T-cell (primary cell): ENCODE measurements at places on chromosomes 2 and 18. TPM values are rescaled to one million over a fixed set of nuclear protein-coding genes. Genes with fewer than 3 reads are reported as not detected.

GRCh38 chr2:178873912-178874311 is 66.7 kb upstream of the TTN start:
- no peaks in the 10 kb centered on the region for H3K4me1 ChIP-seq
- no peak overlapping the region for H3K27ac ChIP-seq
- H3K36me3 ChIP-seq: peaks cover 2% of the 10 kb centered on the region

DNA sequence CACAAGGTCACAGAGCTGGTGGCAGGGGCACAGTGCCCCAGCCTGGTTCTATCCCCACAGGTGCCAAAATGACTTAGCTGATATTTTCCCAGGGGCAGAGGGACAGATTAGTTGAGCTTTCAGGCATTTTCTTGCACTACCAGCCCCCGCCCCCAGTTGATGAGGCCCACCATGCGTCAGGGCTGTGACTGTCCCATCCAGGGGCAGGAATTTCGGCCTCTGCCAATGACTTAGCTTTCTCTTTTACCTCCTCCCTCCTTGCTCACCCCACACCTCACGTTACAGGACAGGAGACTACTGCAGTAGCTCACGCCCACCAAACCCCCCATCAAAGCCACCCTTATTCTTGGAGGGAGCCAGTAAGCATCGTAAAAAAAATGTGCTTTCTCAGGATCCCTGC is 31.5 kb downstream of the MRO start:
- H3K27me3 ChIP-seq: peaks cover 16% of the 10 kb centered on the region
- no peak for DNase-seq
- H3K4me1 ChIP-seq: no peaks in the 10 kb centered on the region
- no peak overlapping the region for H3K4me3 ChIP-seq
- H3K27ac ChIP-seq: no peak overlapping the region
- H3K36me3 ChIP-seq: no peaks in the 10 kb centered on the region

- no peak overlapping the region for H3K4me3 ChIP-seq
- no peak overlapping the region for H3K27ac ChIP-seq
- H3K36me3 ChIP-seq: no peaks in the 10 kb centered on the region
- H3K4me1 ChIP-seq: no peaks in the 10 kb centered on the region
Measured at GRCh38 chr18:35438480-35439234, 59.1 kb downstream of the INO80C start.

DNA sequence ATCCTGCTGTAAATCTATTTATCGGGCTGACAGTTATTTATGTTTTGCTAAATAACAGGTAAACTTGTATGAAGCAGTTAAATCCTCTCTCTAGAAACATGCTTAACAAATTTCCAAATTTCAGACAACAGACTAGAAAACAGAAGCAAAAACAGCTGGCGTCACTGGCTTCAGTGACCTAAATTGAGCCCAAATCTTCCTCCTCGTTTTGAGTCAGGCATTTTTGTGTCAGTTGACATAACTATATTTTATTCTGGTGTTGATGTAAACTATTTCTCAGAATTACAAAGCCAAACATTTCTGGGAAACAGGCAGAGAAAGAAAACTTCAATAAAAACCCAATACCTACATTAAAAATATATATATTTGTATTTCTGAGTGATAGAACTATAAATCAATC is 21.7 kb downstream of the RBMS1 start:
- H3K36me3 ChIP-seq: no peaks in the 10 kb centered on the region
- H3K27me3 ChIP-seq: no peaks in the 10 kb centered on the region
- no peak for DNase-seq
- no peak overlapping the region for H3K4me3 ChIP-seq
- peak overlapping the region; percentile 61 for H3K27ac ChIP-seq

The ECEL1 gene
- not detected for total RNA-seq

DNA sequence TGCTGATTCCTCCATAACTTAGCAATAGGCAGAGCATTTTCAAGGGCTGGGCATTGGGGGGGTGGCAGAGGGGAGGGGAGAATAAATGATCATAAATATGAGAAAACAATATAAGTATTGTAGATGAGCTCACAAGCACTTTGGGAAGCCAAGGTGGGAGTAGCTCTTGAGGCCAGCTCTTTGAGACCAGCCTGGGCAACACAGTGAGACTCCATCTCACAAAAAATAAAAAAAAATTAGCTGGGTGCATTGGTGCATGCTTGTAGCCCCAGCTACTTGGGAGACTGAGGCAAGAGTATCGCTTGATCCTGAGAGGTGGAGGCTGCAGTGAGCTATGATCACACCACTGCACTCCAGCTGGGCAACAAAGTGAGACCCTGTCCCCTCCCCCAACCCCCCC is 75.9 kb downstream of the MYCN start:
- no peaks in the 10 kb centered on the region for H3K36me3 ChIP-seq
- H3K27ac ChIP-seq: no peak overlapping the region
- no peak overlapping the region for H3K4me3 ChIP-seq
- H3K4me1 ChIP-seq: peaks cover 3% of the 10 kb centered on the region
- H3K27me3 ChIP-seq: peaks cover 32% of the 10 kb centered on the region
- no peak for DNase-seq

GRCh38 chr18:77000527-77000926 is 132.1 kb downstream of the MBP start:
- no peaks in the 10 kb centered on the region for H3K36me3 ChIP-seq
- H3K27ac ChIP-seq: no peak overlapping the region
- H3K4me3 ChIP-seq: no peak overlapping the region

DNA sequence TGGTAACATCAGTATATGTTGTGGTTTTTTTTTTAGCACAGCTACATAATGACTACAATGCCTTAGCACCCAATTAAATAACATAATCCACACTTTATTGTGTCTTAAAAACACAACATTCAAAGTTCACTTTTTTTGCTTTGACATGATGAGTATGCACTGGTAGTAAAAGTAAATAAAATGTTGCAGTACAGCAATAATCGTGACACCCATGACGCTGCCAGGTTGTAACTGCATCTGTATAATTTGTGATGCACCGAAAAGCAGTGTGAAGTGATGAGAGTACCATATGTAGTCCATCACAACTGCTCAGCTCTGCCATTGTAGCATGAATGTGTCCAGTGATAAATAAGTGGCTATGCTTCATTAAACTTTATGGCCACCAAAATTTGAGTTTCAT is 15.7 kb downstream of the PPP1CB start:
- no peak for DNase-seq
- H3K27ac ChIP-seq: no peak overlapping the region
- peaks cover 32% of the 10 kb centered on the region for H3K4me1 ChIP-seq
- H3K27me3 ChIP-seq: no peaks in the 10 kb centered on the region
- H3K4me3 ChIP-seq: no peak overlapping the region

The PDE1A gene
- not detected for total RNA-seq

GRCh38 chr2:1438972-1439371 is 25.7 kb downstream of the TPO start:
- no peaks in the 10 kb centered on the region for H3K27me3 ChIP-seq
- no peak overlapping the region for H3K27ac ChIP-seq
- no peak for DNase-seq
- H3K36me3 ChIP-seq: no peaks in the 10 kb centered on the region
- H3K4me3 ChIP-seq: no peak overlapping the region

The FBXO48 gene
- total RNA-seq: 4.5 TPM

The ZSWIM2 gene
- not detected for total RNA-seq

The PKDCC gene
- total RNA-seq: 0.63 TPM

- no peaks in the 10 kb centered on the region for H3K27me3 ChIP-seq
- H3K4me3 ChIP-seq: no peak overlapping the region
Measured at GRCh38 chr2:152508446-152508845, 173.5 kb downstream of the FMNL2 start.

- H3K36me3 ChIP-seq: no peaks in the 10 kb centered on the region
- no peaks in the 10 kb centered on the region for H3K27me3 ChIP-seq
- no peak overlapping the region for H3K4me3 ChIP-seq
- H3K27ac ChIP-seq: peak overlapping the region; percentile 93
Measured at GRCh38 chr2:84939426-84940087, 31.4 kb upstream of the KCMF1 start.

The ATP9B gene
- 59.8 TPM for total RNA-seq

DNA sequence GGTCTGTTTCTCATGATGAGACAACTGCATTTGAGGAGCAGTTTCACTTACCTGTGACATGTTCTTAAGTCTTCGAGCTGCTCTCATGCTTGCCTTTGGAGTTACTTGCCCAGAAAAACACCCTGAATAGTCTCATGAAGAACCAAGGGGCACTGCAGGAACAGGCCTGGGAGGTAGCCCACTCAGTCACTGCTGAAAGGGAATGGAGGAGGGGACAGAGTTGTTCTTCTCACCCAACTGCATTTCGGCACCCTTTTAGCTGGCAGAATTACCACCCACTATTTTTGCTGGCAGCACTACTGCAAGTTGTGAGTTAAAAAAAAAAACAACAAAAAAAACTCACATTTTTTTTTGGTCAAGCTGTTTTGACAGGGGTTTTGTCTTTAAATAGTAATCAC is 181.9 kb downstream of the PTPRM start:
- DNase-seq: no peak
- H3K27me3 ChIP-seq: no peaks in the 10 kb centered on the region
- no peak overlapping the region for H3K4me3 ChIP-seq
- no peaks in the 10 kb centered on the region for H3K4me1 ChIP-seq

GRCh38 chr2:70684846-70685622 is 83.0 kb downstream of the ADD2 start:
- no peak for DNase-seq
- peaks cover 17% of the 10 kb centered on the region for H3K27me3 ChIP-seq
- H3K4me3 ChIP-seq: no peak overlapping the region
- no peaks in the 10 kb centered on the region for H3K4me1 ChIP-seq
- no peaks in the 10 kb centered on the region for H3K36me3 ChIP-seq
- no peak overlapping the region for H3K27ac ChIP-seq

GRCh38 chr18:5376986-5377385 is 81.5 kb upstream of the ZBTB14 start:
- H3K36me3 ChIP-seq: no peaks in the 10 kb centered on the region
- H3K4me3 ChIP-seq: no peak overlapping the region
- no peaks in the 10 kb centered on the region for H3K27me3 ChIP-seq
- H3K27ac ChIP-seq: no peak overlapping the region
- no peak for DNase-seq

- no peak for DNase-seq
- no peak overlapping the region for H3K4me3 ChIP-seq
- no peaks in the 10 kb centered on the region for H3K27me3 ChIP-seq
- no peak overlapping the region for H3K27ac ChIP-seq
Measured at GRCh38 chr18:69622184-69622583, 221.5 kb downstream of the DOK6 start.

The MTA3 gene
- 42.4 TPM for total RNA-seq

The SUCLG1 gene
- total RNA-seq: 38.9 TPM

DNA sequence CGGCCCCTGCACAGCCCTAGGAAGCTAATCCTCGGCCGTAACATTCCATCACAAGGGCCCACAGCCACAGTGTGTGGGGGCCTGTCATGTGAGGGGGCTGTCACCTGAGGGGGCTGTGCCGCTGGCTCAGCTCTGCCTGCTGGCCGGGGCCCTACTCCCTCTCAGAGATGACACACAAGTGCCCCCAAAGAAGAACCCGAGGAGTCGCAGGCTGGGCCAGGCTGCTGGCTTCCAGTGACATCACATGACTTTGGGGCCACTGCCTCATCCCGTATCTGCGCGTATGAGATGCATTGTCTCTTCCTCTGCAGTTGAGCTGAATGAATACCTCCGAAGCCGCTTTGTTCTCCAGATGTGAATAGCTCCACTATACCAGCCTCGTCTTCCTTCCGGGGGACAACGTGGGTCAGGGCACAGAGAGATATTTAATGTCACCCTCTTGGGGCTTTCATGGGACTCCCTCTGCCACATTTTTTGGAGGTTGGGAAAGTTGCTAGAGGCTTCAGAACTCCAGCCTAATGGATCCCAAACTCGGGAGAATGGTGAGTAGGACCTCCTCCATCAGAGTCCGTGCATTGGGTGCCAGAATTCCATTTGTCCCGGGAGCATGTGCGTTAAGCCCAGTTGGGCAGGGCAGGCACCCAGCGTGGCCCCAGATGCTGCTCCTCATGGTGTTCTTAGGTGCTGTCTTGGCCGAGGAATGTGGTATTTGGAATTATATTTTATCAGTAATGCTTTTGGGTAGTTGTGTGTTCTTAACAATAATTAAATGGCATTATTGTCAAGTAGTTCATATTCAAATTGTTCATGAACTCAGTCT is at the start of gene CNDP1:
TSS of gene CNDP1 (plus strand) at position 351 of the 820 bp plus-strand sequence. CDS start at position 519, 168 bp downstream.
- no peak within 1 kb of the TSS for H3K27ac ChIP-seq
- no peak within 1 kb of the TSS for H3K4me3 ChIP-seq
- no peaks in the 10 kb centered on the region for H3K4me1 ChIP-seq
- no peaks in the 10 kb centered on the region for H3K36me3 ChIP-seq

- H3K4me1 ChIP-seq: peaks cover 2% of the 10 kb centered on the region
- no peak overlapping the region for H3K4me3 ChIP-seq
Measured at GRCh38 chr2:128375454-128375853, 56.8 kb upstream of the HS6ST1 start.

The HADHB gene
- total RNA-seq: 56.8 TPM

DNA sequence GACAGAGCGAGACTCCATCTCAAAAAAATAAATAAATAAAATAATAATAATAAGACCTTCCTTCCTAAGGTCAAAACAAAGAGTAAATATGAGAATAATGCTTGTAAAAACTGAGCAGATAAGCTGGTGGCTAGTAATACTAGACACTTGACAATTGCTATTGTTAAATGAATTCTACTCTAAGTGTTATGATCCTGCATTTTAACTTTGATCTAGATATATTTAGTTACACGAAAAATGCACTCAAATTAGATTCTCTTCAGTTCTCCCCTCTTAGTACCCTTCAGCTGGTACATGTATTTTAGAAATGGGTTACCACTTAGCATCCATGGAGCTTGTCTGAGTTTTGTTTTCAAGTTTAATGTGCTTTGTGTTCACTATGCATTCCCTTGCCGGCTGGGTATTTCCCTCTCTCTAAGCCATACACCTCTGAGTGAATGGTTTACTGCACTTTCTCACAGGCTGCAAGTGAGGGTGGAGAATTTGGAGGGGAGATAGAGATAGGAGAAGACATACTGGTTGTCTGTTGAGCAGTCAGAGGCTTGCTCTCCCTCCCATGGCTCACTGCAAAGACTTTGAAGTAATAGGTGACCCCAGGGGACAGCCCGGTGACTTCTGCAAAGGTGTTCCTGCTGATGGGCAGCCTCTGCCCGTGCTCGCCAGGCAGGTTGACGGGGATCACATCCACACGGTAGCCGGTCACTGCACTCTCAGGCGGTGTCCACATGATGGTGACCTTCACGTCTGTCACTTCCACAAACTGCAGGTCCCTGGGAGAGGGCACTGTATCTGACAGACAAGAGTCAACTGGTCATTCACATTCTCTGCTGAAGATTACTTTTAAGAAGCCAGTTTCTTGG is 29.9 kb downstream of the FN1 start:
- peaks cover 5% of the 10 kb centered on the region for H3K27me3 ChIP-seq
- H3K27ac ChIP-seq: no peak overlapping the region
- H3K4me1 ChIP-seq: no peaks in the 10 kb centered on the region
- H3K36me3 ChIP-seq: no peaks in the 10 kb centered on the region

The MYOM1 gene
- 7.0 TPM for total RNA-seq

The TUBA3E gene
- not detected for total RNA-seq

DNA sequence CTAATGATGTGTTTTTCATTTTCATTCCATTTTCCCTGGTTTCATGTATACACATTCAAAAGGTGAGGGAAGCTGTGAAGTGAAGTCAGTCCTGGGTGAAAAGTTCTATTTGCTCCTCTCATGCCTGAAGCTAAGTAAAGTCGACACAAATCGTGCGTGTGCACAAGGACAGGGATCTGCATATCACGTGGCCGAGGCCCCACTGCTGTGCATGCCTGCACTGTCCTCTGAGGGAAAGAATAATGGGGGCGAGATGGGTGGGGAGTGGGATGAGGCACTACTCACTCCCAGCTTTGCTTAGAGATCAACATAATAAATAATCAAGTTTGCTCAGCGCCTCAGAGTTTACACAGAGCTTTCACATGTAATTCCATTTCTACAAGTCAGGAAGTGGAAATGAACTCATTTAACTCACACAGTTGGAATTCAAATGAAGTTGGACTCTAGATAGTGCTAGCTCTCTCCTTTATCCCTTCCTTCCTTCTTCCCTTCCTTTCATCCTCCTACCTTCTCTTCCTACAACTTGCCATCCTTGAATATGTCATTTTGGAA is 5.1 kb upstream of the PTPRM start:
- peaks cover 3% of the 10 kb centered on the region for H3K4me1 ChIP-seq
- no peak overlapping the region for H3K27ac ChIP-seq
- H3K36me3 ChIP-seq: no peaks in the 10 kb centered on the region
- no peak overlapping the region for H3K4me3 ChIP-seq
- DNase-seq: no peak
- H3K27me3 ChIP-seq: peaks cover 2% of the 10 kb centered on the region
